Choroid plexus epithelial cell (primary cell): ENCODE measurements at places on chromosomes 1 and 21.

GRCh38 chr1:233379869-233380438 lies 52.4 kb downstream of the MAP3K21 start:
- DNase-seq = no peak

DNA sequence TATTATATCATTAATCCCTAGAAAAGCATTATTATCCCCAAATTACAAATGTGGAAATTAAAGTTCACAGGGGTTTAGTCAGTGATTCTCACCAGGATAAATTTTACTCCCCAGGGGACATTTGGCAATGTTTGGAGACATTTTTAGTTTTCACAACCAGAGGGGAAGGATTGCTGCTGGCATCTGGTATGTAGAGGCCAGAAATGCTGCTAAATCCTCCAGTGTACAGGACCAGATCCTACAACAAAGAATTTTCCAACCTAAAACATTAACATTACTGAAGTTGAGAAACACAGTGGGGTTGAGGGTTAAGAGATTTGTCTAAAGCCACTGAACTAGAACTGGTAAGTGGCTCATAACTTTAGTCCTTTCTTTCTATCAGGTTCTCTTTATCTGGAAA lies 162.0 kb upstream of the SYT6 start:
- peak; percentile 21 for DNase-seq

DNA sequence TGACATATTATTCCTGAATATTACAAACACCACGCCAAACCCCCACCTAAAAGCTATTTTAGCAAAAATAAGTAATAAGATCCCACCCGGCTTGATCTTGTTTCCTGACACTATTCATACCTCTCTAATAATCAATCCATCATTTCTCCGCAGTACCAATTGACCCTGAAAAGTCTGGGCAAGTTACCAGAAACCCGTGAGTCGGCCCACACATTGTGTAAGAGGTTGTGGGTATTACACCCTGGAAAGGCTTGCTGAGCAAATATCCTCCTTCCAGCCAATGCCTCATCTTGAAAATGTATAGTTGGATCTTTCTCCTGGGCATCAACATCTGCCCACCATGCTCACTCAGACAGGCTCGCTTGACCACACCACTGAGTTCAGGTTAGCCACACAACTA lies 451.0 kb downstream of the TTLL7 start:
- peak; percentile 1 for DNase-seq

DNA sequence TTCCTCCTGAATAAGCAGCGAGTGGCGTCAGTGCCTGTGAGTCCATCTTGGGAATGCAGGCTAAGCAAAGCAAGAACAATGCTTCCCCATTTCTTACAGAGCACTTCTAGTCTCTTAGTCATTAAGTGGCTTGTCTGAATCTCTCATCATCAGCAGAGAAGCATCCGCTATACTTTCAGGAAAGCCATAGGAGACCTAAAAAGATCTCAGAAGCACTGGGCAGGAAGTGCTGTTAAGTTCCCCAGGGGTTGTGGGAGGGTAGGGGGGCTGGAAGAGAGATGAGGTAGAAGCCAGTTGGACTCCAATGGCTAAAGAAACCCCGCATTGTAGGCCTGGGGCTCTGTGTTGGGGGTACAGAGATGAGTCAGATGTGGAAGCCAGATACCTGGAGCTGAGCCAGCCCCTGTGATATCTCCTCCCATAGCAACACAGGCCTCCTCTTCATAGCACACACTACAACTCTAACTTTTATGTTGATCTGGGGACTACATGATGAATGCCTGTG lies 44.9 kb downstream of the SYT6 start:
- DNase-seq = peak; percentile 60

DNA sequence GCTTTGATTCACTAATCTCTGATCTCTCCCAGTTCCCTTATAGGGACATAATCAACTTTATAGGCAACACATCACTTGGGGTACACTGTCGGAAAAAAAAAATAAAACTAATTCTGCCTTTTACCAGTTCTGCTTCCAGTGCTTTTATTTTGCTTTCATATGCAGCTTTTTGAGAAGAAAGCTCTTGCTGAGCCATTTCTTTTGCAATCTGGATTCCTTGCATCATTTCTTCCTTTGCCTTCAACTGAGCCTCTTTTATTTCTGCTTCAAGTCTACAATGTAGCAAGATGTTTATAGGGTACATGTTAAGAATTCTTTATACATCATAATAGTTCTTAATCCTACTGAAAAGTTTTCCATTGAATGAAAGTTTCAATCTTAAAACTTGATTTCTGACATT lies 30.6 kb downstream of the KIF14 start:
- peak; percentile 14 for DNase-seq

DNA sequence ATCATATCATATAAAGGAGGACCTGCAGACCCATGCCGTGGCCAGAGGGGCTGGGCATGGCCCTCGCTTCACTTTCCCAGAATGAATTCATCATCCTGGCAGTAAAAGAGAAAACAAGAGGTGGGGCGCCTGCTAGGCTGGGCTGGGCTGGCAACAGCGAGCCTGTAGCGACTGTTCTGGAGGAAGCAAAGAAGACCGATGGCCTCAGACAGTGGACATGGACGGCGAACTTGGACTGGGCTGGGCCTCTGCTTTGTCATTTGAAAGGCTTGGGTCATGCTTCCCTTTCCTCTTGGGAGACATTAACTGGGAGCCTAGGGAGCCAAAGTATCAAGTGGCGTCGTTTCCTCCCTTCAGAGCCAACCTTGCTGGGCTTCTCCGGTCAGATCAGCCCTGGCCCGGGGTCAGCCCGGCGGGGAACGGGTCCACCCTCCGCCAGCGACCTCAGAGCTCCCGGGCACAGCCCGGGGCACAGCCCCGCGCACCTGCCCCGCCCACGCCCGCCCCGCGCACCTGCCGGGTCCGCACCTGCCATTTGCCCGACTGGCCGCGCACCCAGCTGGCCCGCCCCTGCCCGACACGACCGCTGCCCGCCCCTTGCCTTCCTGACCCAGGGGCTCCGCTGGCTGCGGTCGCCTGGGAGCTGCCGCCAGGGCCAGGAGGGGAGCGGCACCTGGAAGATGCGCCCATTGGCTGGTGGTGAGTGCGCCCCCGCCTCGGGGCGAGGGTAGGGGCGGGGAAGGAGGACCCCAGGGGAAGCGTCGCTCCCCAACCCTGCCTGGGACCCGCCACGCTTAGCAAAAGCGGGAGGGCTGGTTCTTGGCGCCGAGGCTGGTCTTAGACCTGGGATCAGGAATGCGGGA lies at the start of gene FAM3B:
TSS of gene FAM3B (plus strand) at position 602 of the 863 bp plus-strand sequence. CDS start at position 681, 79 bp downstream.
- no peak for DNase-seq

DNA sequence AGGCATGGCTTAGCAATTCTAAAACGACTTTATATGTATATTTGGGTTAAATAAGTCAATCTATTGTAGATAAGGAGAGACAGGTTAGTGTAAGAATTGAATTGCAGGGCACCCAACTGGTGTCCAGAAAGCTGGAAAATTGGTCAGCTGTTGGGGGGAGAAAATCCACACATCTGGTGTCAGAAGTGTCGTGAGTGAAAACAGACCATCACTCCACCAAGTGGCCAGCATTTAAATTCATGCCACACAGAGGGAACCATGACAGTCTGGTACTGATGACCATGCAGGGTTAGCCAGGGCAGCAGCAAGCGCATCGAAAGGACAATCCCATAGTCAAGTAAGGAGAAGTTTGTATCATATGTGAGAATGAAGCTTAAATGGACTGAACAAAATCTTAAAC lies 11.7 kb downstream of the LAX1 start:
- no peak for DNase-seq

GRCh38 chr1:240497908-240498307 lies 114.0 kb downstream of the GREM2 start:
- DNase-seq = no peak

DNA sequence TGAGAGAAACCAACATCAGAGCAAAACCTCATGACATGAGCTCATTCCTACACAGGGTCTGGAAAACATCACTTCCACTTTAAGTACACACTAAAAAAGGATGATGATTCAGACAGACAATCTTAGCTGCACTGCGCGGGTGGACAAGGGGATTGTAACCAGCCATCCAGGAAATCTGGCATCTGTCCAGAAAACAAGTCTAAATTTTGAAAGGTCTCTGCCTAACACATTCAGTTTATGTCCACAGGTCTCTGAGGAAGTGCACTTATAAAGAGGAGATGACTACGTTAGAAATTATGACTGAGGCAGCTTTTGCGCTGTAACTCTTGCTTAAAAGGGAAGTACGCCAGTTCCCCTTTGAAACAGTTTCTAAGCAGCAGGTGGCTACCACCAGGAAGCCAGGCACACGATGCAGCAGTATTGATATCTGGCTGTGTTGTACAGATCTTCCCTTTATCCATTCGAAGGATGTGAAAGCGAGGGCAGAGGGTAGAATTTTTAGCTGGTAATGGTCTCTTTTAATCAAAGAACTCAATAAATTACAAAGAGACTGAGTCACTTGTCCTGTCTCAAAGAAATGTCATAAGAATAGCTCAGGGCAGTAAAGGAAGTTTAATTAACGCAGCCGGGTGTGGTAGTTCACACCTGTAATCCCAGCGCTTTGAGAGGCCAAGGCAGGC lies 128.0 kb downstream of the SETD4 start:
- DNase-seq = peak; percentile 89

GRCh38 chr1:56533197-56533596 lies 46.2 kb downstream of the PLPP3 start:
- DNase-seq = no peak

DNA sequence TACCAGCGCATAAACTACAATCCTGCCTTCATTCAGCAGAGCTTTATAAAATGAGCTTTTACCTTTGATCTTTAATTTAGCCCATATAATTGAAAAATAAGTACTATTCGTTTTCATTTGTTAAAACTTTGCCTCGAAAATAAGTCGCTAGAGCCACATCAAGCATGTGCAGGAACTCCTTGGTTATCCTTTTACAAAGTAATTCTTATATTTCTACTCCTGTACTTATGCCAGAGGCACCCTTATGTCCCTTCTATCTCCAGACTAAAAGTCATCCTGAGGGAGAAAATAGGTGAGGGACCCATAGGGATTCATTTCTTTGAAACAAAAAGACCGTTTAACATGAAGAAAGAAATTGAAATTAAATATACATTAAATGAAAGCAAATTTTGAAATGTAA lies 278.2 kb upstream of the C1orf105 start:
- peak; percentile 19 for DNase-seq

GRCh38 chr1:163730411-163730821 lies 408.7 kb downstream of the NUF2 start:
- no peak for DNase-seq

DNA sequence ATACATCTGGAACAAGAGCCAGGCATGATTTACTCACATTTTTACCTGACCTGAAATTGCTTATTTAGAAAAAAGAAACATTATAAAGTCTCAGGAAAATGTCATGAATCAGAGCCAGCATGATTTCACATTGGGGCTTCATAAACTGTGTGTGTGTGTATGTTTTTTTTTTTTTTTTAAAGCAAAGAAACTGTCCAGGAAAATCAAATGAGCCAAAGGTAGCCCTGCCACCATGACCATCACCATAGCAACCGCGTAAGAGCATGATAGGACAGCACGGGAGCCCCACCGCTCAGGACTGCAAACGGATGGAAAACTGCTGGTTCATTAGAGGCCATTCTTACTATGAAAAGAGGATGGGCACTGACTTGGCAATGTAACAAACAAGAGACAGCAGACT lies 139.2 kb downstream of the NTMT2 start:
- DNase-seq = peak; percentile 7

DNA sequence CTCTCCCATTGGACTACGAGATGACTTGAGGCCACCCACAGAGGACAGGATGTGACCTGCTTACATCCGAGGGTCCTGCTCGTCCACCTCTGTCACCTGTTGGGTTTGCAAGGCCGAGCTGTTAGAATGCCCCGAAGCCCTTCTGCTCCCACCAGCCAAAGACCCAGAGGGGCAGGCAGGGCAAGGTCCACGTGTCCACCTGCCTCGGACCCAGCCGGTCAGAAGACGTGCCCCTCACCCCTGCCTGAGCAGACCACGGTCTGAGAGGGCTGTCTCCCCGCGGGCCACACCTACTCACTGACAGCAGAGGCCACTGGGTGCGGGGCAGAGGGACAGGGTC lies 30.3 kb upstream of the TRAPPC10 start:
- no peak for DNase-seq

- no peak for DNase-seq
These were observed 17.4 kb downstream of the DYNLT5 start for GRCh38 chr1:66769512-66770229.

DNA sequence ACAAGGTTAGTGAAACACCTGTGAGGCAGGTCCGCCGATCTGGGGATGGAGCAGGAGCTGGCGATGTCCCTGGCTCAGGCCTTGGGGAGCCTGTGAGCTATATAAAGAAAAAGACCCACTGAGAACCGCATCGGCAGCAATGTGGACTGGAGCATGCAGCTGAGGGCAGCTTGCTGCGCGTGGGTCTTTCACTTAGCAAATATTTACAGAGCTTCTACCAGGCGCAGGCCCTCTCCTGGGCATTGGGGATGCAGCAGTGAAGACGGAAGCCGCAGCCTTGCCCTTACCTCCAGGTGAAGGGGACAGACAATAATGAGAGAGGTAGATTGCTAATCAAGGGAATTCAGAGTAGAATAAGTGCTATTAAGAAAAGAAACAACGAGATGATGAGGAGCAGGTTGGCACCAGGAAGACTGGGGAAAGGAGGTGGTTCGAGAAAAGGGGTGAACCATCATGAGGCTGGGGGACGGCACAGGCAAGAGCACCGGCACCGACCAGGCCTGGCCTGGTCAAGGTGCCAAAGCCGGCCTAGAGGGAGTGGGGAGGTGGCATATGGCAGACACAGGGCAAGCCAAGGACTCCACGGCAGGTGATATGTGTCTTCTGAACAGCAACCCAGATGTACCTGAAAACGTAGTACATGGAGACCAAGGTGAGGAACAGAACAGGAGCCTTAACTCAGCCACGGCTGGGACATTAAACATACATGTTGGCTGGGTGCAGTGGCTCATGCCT lies 60.7 kb upstream of the PAX7 start:
- DNase-seq = no peak

- no peak for DNase-seq
These were observed 255.5 kb upstream of the SGIP1 start for GRCh38 chr1:66278260-66279021.

DNA sequence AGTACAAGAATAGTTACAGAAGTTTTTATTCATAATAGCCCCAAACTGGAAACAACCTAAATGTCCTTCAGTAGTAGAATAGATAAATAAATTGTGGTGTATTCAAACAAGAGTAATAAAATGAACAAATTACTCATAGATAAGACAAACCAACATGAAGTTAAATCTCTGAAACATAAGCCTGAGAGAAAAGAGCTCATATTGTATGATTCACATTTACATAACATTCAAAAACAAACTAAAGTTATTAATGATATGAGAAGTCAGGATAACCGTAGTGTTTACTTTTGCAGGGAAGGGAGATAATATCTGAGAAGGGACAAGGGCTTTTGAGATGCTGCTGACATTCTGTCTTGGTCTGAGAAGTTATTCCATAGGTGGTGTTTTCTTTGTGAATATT lies 13.5 kb downstream of the STPG1 start:
- no peak for DNase-seq

GRCh38 chr1:163509114-163509513 lies 187.4 kb downstream of the NUF2 start:
- no peak for DNase-seq

GRCh38 chr21:38260426-38260825 lies 3.6 kb downstream of the KCNJ15 start:
- DNase-seq = no peak

GRCh38 chr1:113320272-113320671 lies 70.0 kb upstream of the MAGI3 start:
- DNase-seq = no peak

- no peak for DNase-seq
These were observed 2005.7 kb downstream of the MRPL39 start for GRCh38 chr21:23601549-23601948.
